ENCODE measurements at places on chromosomes 11 and 22.

GRCh38 chr11:35126000-35126878 lies 12.7 kb upstream of the CD44 start:
- DNase-seq: no peak

DNA sequence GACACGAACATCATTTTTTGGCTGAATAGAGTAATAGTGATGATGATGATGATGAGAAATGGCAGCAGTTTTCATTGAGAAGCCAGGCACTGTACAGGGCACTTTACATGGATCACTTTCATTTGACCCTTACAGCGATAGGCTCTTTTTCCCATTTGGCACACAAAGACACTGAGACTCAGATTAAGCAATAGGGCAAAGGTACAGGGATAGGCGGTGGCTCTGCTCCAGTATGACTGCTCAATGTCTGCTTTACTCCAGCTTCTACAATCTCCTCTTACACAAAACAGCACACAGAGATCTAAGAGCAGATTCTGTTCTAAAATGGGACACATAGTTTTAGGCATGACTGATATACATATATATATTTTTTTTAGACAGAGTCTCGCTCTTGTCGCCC lies 40.6 kb downstream of the MPPED2 start:
- no peak for DNase-seq

GRCh38 chr11:12375720-12376119 lies 1.7 kb upstream of the PARVA start:
- DNase-seq: no peak

GRCh38 chr11:101864098-101864497 lies 50.7 kb upstream of the CEP126 start:
- no peak for DNase-seq

GRCh38 chr11:94504689-94505293 lies 7.5 kb upstream of the C11orf97 start:
- no peak for DNase-seq

DNA sequence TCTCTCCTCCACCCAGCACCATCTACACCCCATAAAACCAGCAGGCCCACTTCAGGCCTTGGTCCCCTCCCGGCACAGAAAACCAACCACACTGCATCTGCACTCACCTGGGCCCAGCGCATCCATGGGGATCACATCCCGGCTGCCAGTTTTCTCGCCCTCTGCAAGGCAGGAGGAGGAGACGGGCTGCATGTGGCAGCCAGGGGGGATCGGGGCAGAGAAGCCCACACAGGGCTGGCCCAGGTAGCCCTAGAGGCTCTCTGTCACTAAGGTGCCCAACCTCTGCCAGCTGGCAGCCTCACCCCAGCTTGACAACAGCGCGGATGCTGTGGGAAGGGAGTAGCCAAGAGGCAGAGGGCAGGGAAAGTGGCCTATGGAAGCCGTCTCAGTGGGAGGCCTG lies 30.6 kb upstream of the TXNRD2 start:
- DNase-seq: no peak

DNA sequence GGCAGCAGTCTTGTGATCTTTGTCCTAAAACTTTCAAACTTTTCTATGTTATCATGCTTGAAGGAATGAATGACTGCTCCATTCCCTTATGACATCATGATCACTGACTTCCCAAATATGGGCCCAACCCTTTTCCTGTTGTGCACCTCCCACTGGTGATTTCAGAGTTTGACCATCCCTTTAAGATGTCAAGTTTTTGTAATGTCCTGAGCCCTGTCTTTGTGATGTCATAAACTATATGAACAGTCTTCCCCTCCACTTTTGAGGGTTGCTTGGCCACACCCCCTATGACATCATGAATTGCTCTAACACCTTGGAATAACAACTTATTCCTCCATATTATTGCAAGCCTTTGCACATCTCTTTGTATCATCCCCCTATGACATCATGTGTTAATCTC lies 16.5 kb upstream of the NUCB2 start:
- no peak for DNase-seq

DNA sequence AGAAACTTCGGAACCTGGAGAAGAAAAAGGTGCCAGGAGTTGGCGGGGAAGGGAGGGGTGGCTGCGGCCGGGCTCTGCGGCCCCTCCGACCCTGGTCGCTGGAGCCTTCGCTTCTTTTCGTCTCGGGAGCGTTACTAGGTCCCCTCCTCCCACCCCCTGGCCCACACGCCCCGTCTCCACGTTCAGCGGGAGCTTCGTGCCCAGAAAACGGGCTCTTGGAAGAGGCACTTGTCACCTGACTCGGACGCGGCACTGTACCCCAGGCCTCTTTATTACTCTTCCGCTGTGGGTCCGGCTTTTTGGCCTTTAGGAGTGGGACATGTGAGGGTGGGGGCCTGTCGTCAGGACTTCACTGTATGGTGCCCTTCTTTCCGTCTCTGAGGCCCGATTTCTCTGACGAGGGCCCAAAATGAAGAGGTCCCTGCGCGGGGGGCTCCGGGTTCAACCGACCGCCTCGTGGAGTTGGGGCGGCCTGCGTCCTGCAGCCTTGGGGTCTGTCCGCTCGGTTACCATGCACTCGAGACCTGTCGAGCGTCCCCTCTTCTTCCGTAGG lies 1.2 kb downstream of the CAPRIN1 start:
- peak; percentile 18 for DNase-seq

- DNase-seq: no peak
These were observed 908 bp downstream of the TRPM5 start for GRCh38 chr11:2443406-2443805.

GRCh38 chr11:67002297-67002913 lies 20.5 kb upstream of the SYT12 start:
- DNase-seq: no peak

GRCh38 chr22:19680287-19680881 lies 33.9 kb upstream of the SEPTIN5 start:
- DNase-seq: no peak

DNA sequence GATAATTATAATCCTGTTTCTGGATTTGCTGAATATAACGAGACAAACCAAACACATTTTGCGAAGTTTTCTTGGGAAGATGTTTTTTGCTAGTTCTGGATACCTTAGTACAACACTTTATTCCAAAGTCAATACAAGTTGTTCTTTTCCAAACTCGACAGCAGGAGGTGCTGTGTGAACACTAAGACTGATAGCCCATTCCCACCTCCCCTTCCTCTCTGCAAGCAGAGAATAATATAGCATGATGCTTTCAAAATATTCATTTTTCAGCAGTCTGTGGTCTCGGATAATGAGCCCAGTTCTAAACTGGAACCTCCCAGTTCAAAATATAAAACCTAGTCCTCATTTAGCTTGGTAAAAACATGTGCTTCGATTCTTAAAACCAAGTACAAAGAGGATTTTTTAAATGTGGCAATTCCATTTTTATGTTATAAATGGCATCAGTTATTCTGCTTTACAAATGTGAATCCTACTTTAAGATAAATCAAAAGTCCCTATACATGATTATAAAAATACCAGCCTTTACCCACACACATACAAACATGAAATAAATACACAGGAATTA lies 129.1 kb downstream of the DCDC1 start:
- DNase-seq: no peak

GRCh38 chr11:120900643-120901042 lies 123.3 kb upstream of the TBCEL start:
- no peak for DNase-seq

DNA sequence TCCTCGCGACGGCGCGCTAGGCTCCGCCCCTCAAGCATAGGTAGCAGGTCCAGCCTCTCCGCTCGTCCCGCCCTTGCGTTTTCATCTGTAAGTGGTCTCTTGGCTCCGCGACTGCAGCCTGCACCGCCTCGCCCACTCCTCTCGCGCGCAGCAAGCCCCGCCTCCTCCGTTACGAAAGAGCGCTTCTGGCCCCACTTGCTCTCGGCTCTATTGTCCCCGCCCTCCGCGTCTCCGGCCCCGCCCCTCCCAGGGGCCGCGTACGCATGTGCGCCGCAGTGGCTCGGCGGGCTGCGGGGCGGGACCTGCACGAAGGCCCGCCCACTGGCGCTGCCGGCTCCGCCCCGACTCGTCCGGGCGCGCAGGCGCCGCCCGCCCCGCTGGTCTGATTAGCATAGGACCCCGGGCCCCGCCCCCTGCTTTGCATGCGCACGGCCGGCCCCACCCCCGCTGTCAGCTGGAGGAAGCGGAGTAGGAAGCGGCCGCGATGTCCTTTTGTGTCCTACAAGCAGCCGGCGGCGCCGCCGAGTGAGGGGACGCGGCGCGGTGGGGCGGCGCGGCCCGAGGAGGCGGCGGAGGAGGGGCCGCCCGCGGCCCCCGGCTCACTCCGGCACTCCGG lies at the start of gene ESRRA:
TSS of gene ESRRA (plus strand) at position 450 of the 616 bp plus-strand sequence. CDS start 1,656 bp downstream, outside the sequence.
- peak; percentile 99 for DNase-seq

GRCh38 chr22:21101877-21102638 lies 56.3 kb downstream of the LRRC74B start:
- DNase-seq: no peak

GRCh38 chr22:19117111-19117512 lies 5.1 kb downstream of the DGCR2 start:
- DNase-seq: no peak

GRCh38 chr11:60744114-60744513 lies 12.6 kb upstream of the MS4A15 start:
- DNase-seq: no peak

GRCh38 chr11:113773092-113773415 lies 438 bp downstream of the ZW10 start:
- DNase-seq: no peak

- DNase-seq: peak; percentile 10
These were observed 82.1 kb upstream of the WNT11 start for GRCh38 chr11:76288166-76288980.

- no peak for DNase-seq
These were observed 86.3 kb upstream of the FAT3 start for GRCh38 chr11:92138296-92138695.

GRCh38 chr22:34966980-34967565 lies 98.9 kb upstream of the ISX start:
- DNase-seq: no peak

- DNase-seq: no peak
These were observed 1391.3 kb downstream of the TBC1D22A start for GRCh38 chr22:48153726-48154125.

- DNase-seq: no peak
These were observed 113.5 kb downstream of the SOX6 start for GRCh38 chr11:16242806-16243205.

DNA sequence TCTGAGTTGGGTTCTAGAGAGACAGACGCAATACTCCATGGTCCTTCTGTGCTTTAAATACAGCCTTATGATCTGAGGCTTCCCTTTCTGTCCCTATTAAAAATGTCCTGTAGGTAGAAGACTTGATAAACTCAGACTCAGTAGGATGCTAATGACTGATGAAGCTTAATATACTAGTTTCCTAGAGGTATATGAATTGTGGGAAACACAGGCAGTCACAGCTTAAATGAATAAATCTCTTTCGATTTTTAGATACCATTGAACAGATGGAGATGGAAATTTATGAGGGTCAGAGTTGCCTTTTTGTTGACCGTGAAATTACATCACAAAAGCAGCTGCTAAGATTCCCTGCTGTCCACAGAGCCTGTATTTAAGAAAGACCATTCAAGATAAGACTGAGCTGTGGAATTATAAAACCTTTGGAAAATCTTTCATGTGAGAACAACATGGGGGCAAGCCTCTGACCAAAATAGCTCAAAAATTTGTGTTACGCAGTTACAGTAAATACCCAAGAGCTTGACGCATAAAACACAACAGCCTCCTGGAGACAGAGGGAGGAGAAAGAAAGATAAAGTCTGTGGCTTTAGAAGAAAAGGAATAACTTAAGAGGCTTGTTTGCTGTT lies 172.3 kb downstream of the AASDHPPT start:
- no peak for DNase-seq

DNA sequence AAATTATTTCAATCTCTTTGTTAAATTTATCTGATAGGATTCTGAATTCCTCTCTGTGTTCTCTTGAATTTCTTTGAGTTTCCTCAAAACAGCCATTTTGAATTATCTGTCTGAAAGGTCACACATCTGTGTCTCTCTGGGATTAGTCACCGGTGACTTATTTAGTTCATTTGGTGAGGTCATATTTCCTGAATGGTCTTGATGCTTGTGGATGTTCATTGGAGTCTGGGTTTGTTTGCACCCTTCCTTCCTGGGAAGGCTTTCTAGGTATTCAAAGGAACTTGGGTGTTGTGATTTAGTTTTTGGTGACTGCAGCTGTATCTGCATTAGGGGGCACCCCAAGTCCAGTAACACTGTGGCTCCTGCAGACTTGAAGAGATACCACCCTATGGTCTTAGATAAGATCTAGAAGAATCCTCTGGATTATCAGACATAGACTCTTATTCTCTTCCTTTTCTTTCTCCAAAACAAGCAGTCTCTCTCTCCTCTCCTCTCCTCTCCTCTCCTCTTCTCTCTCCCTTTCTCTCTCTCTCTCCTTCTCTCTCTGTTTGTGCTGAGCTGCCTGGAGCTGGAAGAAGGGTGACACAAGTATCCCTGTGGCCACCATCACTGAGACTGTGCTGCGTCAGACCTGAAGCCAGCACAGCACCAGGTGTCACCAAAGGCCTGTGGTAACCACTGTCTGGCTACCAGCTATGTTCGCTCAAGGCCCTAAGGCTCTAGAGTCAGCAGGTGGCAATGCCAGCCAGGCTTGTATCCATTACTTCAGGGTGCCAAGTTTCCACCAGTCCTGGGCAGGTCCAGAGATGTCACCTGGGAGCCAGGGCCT lies 3.3 kb upstream of the HEPN1 start:
- no peak for DNase-seq

DNA sequence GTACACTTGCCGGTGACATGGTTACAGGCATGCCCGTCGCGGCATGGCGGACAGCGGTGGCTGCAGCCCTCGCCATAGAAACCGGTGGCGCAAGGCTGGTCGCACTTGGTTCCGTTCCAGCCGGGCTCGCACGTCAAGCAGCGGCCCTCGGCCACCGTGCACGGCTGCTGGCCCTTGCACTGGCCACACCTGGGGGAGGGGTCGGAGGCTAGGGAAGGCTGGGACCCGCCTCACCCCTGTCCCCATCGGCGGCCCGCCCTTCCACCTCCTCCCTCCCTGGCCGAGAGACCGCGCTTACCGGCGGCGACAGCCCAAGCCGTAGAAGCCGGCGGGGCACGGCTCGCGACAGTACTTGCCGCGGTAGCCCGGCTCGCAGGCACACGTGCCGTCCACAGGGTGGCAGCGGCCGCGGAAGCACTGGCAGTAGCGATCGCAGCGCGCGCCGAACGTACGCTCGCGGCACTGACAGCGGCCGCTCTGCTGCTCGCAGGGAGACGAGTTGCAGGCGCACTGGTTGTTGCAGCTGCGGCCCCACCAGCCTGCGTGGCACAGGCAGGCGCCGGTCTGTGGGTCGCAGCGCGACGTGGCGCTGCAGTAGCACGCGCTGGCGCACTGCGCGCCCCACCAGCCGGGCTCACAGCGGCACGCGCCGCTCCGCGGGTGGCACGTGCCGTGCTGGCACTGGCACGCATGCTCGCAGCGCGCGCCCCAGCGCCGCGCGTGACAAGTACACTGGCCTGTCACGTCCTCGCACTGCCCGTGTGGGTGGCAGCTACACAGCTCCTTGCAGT lies 6.7 kb downstream of the SCARF2 start:
- peak; percentile 51 for DNase-seq

DNA sequence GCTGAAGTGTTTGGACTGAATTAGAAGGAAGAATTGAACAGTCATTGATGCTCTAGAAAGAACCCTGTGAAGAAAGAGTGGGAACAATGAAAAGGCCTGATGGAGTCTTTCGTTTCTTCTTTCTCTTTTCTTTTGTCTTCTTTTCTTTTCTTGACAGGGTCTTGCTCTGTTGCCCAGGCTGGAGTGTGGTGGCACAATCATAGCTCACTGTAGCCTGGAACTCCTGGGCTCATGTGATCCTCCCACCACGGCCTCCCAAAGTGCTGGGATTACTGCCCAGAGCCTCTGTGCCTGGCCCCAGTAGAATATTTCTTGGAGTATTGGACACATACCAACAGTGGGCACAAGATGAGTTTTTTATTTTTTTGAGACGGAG lies 1.1 kb downstream of the FEN1 start:
- no peak for DNase-seq
